ENCODE measurements at places on chromosomes 1 and 21.

DNA sequence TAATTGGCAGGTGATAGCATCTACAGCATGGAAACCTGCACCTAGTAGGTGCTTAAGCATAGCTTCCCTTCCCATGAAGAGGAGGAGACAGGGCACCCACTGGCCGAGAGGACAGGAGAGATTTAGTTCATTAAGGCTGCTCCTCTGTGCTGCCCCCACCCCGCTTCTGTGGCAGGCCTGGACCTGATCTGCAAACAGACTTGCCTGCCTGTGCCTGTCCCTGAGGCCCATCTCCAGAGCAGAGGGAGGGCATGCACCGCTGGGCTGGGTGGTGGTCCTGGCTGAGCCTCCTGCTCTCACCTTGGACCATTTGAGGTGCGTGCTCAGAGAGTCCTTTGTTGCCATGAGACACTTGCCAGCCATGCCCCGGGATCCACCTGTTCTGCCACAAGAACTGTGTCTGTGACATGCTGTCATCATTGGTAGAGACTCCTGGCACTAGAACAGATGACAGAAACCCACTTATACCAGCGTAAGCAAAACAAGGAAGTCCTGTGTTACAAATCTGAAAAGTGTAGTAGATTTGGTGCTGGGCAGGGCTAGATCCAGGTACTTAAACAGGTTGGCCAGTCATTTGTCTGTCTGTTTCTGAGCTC is 55.6 kb downstream of the PTPRF start:
- DNase-seq, result no peak

DNA sequence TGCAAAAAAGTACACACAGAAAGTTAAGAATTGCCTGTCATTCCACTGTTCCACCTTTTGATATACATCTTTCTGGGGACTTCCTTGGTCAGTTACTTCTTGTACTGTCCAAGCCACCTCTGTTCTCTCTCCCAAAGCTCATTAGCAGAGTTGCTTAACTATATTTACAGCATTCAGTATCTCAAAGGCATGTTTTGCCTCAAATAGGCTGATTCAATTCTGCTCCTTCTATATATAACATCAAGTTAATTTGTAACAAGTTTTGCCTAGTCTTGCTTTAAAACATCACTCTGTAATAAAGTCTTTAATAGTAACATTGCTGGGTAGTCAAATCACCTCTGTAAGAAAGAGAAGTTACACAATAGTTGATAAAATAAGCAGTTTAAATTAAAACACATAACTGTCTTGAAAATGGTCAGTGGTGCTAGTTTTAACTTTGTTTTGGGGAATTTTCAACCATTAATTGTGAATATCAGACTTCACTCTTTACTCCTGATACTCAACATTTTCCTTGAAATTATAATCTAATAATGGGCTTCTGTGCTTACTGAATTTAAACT is 35.7 kb downstream of the EDARADD start:
- DNase-seq, result no peak

GRCh38 chr1:226436472-226436854 is 28.6 kb upstream of the PARP1 start:
- DNase-seq, result no peak

- no peak for DNase-seq
These were observed 141.8 kb downstream of the AKT3 start for GRCh38 chr1:243708210-243708609.
